ENCODE measurements at places on chromosomes 2 and 18. TPM values are rescaled to one million over a fixed set of nuclear protein-coding genes. Genes with fewer than 3 reads are reported as not detected.

FMNL2 gene
- total RNA-seq = 44.0 TPM

DNA sequence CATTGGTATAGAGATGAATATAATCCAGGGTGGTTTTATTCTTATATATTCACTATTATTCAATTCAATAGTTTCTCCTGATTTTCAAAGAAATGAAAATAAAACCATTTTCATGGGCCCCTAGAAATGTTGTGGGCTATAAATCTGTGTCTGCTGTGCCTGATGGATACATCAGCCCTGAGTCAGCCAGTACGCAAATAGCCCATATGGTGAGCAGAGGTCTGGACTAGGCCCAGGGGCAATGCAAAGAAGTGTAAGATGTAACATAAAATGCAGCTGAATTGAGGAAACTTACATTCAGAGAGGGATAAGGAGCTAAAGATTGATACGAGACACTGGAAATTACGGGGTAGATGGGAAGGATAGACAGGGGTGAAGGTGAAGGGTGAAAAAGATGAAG is 122.5 kb downstream of the MAIP1 start:
- H3K36me3 ChIP-seq = no peaks in the 10 kb centered on the region
- peaks cover 49% of the 10 kb centered on the region for H3K4me1 ChIP-seq
- peak overlapping the region; percentile 90 for H3K27ac ChIP-seq
- no peak overlapping the region for H3K4me3 ChIP-seq

- DNase-seq = no peak
- peaks cover 61% of the 10 kb centered on the region for H3K4me1 ChIP-seq
These were observed 148.5 kb downstream of the FHOD3 start for GRCh38 chr18:36446059-36446458.

IL36G gene
- total RNA-seq = not detected

DNA sequence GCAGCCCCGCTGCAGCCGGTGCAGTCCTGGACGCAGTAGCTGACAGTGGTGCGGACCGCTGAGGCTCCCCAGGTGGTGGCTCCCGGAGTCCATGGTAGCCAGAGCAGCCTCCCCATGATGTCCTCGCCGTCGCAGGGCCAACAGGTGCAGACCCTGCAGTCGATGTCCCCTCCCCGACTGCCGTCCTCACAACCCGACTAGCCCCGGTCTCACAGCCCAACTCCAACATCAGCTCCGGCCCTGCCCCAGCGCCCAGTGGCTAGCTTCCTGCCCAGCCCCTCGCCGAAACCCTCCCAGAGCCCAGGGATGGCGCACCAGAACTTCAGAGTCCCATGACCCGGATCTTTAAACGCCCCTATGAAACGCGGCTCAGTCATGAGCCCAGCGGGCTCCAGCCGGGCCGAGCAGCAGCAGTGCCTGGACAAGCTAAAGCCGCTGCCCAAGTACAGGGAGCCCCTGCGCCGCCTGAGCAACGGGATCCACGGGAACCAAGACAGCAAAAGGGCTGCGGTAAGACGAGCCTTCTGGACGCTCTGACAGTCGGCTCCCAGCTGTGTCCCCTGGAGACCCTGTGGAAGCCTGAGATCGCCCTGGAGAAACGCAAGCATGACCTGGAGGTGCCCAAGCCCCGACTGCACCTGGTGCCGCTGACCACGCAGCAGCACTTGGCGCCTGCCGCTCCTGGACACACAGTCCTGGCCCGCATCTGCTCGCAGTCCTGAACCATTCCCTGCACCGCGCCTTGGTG is 53.8 kb upstream of the TUBA3E start:
- no peaks in the 10 kb centered on the region for H3K36me3 ChIP-seq
- no peak for DNase-seq
- H3K4me3 ChIP-seq = no peak overlapping the region
- no peak overlapping the region for H3K27ac ChIP-seq
- H3K27me3 ChIP-seq = peaks cover 14% of the 10 kb centered on the region
- no peaks in the 10 kb centered on the region for H3K4me1 ChIP-seq

DNA sequence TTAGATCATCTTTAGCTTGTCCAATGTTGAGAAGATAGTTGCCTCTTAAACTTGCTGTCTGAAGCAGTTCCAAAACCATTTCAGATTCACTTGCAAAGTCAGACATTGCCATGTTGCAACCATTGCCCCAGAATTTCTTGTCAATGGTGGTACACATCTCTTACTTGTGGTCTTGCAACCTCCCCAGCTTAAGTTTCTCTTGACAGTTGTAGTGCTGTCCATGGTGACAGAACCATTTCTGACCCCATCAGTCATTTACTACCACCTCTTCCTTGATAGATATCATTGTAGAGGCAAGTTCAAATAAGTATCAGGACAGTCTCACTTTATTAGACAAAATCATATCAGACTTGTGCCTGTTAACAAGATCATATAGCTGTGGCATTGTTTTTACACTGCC is 407.2 kb upstream of the HNRNPA3 start:
- H3K36me3 ChIP-seq = no peaks in the 10 kb centered on the region
- H3K27ac ChIP-seq = no peak overlapping the region
- no peak for DNase-seq
- H3K4me3 ChIP-seq = no peak overlapping the region
- H3K27me3 ChIP-seq = no peaks in the 10 kb centered on the region
- no peaks in the 10 kb centered on the region for H3K4me1 ChIP-seq

DNA sequence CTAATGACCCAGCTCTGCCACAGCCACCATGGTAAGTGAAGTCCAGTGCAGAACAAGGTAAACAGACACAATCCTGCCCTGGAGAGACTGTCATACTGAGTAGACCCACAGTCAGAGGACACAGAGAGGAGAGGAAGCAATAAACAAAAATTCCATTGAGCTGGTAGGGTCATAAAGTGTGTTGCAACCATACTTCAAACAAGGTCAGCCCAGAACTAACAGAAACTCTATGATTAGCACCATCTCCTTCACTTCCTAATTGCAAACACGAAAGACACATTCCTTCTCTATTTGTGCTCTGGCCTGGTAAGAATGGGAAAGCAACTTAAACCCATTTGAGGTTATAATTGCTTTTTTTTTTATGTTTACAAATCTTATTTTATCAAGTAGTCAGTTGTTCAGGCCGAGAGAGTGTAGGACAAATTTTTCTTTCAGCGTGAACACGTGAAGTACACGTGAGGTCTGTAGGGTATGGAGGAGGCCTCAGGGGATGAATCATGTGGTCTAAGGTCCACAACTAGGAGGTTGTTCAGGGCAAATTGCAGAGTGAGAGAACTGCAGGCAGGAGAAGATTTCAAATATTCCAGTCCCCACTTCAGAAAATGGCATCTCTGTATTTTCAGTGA is 71.4 kb upstream of the GLS start:
- no peak overlapping the region for H3K27ac ChIP-seq
- no peaks in the 10 kb centered on the region for H3K36me3 ChIP-seq
- DNase-seq = no peak
- H3K4me3 ChIP-seq = no peak overlapping the region
- peaks cover 16% of the 10 kb centered on the region for H3K4me1 ChIP-seq
- no peaks in the 10 kb centered on the region for H3K27me3 ChIP-seq

GRCh38 chr2:235543128-235543750 is 49.4 kb downstream of the AGAP1 start:
- peaks cover 8% of the 10 kb centered on the region for H3K4me1 ChIP-seq
- no peaks in the 10 kb centered on the region for H3K36me3 ChIP-seq
- H3K27ac ChIP-seq = no peak overlapping the region
- no peaks in the 10 kb centered on the region for H3K27me3 ChIP-seq
- no peak overlapping the region for H3K4me3 ChIP-seq

DNA sequence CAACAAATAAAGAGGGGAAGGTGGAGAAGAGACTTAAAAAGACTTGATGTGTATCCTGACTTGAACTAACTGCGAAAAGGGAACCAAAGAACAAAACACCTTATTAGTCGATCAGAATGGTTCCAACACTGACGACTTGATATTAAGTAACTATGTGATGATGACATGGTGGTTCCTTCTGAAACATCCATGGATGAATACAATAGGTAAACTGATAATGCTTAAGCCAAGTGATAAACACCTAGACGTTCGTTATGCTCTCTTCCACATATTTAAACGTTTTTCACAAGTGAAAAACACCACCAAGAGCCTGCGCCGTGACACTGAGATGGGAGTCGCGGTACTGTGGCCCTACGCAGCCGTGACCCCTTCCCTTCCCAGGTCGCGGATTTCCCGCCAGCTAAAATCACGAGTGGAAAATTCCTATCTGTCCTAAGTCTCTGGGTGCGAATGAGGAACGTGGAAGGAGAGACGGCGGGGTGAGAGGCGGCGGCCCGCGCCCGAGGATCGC is 797 bp downstream of the TTC32 start:
- H3K36me3 ChIP-seq = peaks cover 4% of the 10 kb centered on the region
- H3K27me3 ChIP-seq = no peaks in the 10 kb centered on the region
- peak overlapping the region; percentile 100 for H3K27ac ChIP-seq
- H3K4me1 ChIP-seq = peaks cover 45% of the 10 kb centered on the region
- H3K4me3 ChIP-seq = peak overlapping the region; percentile 95
- no peak for DNase-seq

CYP27C1 gene
- total RNA-seq = 24.9 TPM

DNA sequence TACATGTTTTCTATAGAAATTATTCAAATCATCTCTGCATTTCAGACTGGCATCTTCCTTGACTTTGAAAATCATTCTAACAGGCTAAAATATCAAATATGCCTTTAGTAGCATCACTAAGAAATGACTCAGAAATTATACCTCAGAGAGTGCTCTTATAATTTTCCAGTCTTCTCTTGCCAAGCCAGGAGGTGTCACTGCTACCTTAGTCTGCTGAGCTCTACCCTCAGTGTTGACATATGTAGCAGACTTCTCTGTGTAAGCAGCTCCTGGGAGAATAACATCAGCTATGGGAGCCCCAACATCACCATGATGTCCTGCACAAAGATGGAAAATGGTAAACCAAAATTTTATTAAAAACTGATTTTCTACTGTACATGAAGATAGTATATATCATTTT is 31.6 kb downstream of the NDUFS1 start:
- no peaks in the 10 kb centered on the region for H3K4me1 ChIP-seq
- no peak for DNase-seq
- no peak overlapping the region for H3K27ac ChIP-seq
- peaks cover 29% of the 10 kb centered on the region for H3K36me3 ChIP-seq

ATP8B1 gene
- total RNA-seq = 38.7 TPM

GRCh38 chr2:201793631-201794030 is 12.7 kb upstream of the CDK15 start:
- H3K4me1 ChIP-seq = peaks cover 26% of the 10 kb centered on the region
- no peak for DNase-seq
- no peak overlapping the region for H3K27ac ChIP-seq
